ENCODE measurements at places on chromosomes 2 and 18.

GRCh38 chr2:24783641-24784040 lies 9.6 kb downstream of the PTRHD1 start:
- no peak for DNase-seq

GRCh38 chr2:157442191-157442590 lies 1.7 kb downstream of the CYTIP start:
- DNase-seq: no peak

DNA sequence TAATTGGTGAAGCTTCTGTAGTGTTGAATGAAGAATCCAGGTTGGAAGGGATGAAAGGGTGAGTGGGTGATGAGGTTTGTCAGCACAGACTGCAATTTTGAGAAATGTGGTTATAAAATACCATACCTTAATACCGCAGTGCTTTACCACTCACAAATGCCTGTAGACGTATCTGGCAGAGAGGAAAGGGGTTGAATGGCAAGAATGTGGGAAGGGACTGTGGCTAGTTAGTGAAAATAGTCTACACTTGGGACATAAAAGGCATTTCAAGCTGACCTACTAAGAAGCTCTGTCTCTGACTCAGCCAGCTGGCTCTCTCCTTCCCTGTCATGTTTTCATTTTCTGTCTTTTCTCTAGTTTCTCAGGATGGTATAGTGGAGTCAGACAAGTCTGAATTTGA lies 25.1 kb downstream of the CDK15 start:
- DNase-seq: no peak

DNA sequence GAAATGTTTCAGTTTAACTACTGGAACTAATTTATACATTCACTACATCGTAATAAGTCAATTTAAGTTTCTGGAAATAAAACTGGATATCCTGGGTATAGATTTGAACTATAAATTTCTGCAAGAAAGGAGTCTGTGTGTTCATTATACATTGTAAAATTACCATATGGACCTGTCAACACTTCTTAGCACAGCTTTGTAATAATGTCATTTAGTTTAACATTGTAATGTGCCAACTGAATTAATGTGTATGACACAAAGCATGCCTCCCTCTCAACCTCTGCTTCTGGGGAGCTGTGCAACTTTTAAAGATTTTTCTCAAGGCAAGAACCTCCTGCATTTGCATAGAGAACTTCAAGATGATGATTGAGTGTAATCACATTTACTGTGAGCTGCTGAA lies 213.7 kb upstream of the GALNT5 start:
- no peak for DNase-seq

- DNase-seq: peak; percentile 84
These were observed 24.5 kb upstream of the LCLAT1 start for GRCh38 chr2:30422444-30423040.

- DNase-seq: no peak
These were observed 236.8 kb downstream of the DYSF start for GRCh38 chr2:71689968-71690834.

- no peak for DNase-seq
These were observed 34.3 kb upstream of the PIEZO2 start for GRCh38 chr18:11183637-11184036.

DNA sequence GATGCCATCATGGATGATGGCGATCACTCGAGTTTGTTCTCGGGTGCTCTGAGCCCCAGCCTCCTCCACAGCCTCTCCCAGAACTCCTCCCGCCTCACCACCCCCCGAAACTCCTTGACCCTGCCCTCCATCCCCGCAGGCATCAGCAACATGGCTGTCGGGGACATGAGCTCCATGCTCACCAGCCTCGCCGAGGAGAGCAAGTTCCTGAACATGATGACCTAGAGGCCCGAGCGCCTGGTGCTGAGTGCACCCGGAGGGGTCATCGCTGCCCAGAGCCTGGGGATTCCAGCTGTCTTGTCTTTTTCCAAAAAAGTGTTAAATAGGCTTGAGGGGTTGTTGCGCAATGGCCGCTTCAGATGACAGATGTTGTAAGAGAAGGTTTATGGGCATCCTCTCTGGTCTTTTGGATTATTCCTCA lies 254.8 kb downstream of the GLI2 start:
- DNase-seq: no peak

DNA sequence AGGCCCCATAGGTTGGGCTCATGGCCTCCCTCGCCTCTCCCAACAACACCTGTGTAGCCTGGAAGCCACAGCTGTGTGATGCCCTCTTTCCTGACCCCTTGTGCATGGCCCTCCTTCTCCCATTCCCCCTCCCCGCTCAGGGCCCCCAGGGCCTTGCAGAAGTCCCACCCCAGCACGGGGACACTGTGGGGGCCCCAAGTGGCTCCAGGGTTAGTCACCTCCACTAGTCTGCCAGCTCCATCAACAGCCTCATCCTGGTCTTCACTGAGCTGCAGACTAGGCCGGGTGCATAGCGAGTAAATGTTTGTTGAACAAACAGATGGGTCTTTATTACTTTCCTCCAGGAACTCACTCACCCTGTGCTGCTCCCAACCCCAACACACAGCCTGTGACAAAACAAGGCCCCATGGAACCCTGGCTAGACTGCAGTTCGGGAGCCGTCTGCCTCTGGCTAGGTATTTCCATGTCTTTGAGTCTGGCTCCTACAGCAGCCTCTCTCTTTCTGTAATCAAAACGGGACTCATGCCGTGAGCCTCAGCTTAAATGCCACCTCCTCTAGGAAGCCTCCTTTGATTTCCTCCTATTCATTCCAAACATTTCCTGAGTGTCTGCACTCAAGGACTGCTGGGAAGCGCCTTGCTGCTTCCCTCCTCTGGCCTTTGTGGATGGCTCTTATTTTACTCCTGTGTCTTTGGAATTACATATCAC lies 109.9 kb upstream of the ID2 start:
- no peak for DNase-seq

- peak; percentile 95 for DNase-seq
These were observed 14.1 kb upstream of the MEX3C start for GRCh38 chr18:51211552-51211951.

- peak; percentile 72 for DNase-seq
These were observed 2.5 kb downstream of the RTN4 start for GRCh38 chr2:55047677-55048299.

DNA sequence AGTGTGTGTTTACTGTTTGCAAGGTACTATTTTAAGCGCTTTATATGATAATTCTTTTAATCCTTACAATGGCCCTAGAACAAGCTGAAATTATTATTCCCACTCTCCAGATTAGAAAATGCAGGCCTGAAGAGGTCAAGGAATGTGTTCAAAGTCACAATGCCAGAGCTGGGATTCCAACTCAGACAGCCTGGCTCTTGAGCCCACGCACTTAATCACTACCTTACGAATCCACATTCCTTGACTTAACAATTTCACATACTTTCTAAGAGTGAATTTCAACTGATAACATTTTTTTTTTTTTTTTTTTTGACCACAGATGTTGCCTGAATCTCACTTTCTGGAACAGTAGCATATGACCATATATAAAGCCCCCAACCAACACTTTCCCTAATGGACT lies 400.3 kb downstream of the NCKAP5 start:
- DNase-seq: no peak

DNA sequence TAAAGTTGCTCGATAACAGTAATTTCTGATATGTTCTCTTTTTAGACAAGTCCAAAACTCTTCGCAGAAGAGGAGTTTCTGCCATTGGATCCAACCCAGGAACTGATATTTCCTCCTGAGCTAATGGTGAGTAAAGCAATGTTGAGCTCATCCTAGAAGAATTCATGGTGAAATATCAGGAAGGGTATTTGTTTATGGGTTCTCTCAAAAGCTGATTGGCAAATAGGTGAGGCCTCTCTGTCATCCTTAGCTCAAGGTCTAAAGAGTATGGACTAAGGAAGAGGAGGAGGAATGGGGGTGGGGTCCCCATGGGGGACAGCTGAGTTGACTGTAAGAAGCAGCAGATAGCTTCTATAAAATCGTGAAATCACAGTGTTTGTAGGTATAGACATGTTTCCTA lies 18.2 kb downstream of the AOX1 start:
- no peak for DNase-seq

DNA sequence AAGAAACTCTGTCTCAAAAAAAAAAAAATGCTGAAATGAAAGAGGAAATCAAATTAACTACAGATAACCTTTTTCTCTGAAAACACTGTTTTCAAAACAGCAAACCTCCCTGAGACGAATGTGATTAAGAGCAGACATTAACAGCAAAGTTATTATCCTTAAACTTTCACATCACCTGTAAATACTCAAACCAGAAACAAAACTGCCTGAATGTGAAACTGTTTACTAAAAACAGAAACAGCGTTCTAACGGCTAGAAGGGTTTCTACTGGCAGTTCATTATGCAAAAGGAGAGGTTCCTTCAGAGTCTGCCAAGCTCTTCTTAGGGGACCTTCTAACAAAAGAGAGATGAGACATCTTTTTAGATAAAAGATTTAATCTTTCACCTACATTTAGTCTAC lies 45.9 kb downstream of the PNO1 start:
- no peak for DNase-seq

DNA sequence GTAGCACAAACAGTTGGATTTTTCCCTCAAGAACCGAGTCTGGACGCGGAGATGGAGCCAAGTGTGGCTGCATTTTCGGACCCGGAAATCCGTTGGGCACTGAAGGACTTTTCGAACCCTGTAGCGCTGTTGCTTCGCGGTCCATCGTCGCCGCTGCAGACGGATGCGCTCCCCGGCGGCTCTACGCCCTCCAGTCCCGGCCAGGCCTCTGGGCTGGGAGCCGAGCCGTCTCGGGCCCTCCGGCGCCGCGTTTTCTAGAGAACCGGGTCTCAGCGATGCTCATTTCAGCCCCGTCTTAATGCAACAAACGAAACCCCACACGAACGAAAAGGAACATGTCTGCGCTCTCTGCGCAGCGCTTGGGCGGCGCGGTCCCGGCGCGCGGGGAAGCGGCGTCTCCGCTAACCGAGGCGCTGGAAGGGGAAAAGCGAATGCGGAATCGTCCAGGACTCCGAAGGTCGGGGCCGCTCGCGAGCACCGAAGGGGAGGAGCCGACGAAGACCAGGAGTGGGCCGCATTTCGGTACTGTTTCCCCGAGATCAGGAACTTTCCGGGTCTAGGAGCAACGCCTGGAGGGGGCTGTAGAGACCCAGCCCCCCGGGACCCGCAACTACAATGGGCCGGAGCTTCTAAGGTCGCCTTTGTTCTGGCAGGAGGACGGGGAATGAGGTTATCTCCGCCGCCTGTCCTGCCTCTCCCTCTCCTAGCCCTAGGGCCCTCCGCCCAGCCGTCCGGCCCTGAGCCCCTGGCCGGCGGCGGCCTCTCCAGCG lies 3.2 kb downstream of the EMX1 start:
- DNase-seq: peak; percentile 59

GRCh38 chr2:68548396-68548795 lies 81.0 kb downstream of the APLF start:
- no peak for DNase-seq

DNA sequence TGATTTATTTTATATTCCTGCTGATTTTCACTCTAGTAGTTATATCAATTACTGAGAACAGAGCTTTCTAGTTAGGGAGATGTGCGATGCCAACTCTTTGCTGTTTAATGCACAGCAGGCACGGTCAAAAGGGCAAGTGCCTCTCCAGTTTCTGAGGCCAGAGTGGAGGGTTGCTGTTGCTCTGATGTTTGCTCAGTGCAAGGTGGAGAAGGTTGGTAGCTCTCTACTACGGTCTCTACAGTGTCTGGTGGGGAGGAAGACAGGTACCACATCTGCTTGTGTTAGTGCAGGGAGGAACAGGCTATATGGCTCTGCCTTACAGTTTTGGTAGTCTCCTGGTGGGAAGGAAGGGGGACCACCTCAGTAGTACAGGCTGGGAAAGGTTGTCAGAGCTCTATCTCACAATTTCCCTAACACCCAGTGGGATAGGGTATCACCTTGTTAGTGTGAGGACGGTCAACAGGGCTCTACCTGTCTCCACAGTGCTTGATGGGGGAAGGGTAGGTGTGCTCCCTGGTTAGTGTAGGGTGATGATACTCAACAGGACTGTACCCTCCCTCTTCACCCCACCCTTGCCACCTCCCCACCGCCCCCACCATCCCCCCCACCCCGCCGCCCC lies 85.9 kb downstream of the FANCL start:
- DNase-seq: no peak

- DNase-seq: no peak
These were observed 191.7 kb upstream of the HAAO start for GRCh38 chr2:42984081-42984480.

DNA sequence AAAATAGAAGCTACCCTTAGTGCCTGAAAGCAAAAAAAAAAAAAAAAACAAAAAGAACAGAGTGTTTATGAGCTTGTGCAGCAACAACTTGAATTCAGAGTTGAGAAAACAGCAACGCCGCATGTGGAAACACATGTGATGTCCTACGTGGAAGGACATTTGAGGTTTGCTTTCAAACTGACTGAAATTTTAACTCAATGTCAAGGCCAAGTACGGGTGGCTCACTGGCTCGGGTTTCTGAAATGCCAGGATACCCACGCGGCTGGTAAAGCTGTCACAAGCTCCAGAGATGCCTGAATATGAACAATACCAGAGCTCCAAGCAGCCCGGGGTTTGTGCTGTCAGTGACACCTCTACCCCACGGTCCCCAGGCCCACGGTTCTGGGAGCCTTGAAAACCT lies 72.2 kb upstream of the THOC1 start:
- DNase-seq: no peak

GRCh38 chr2:226185616-226186211 lies 613.9 kb downstream of the IRS1 start:
- DNase-seq: peak; percentile 27

GRCh38 chr2:42849311-42849710 lies 56.9 kb upstream of the HAAO start:
- no peak for DNase-seq

GRCh38 chr2:214730800-214731407 lies 78.6 kb downstream of the BARD1 start:
- no peak for DNase-seq

DNA sequence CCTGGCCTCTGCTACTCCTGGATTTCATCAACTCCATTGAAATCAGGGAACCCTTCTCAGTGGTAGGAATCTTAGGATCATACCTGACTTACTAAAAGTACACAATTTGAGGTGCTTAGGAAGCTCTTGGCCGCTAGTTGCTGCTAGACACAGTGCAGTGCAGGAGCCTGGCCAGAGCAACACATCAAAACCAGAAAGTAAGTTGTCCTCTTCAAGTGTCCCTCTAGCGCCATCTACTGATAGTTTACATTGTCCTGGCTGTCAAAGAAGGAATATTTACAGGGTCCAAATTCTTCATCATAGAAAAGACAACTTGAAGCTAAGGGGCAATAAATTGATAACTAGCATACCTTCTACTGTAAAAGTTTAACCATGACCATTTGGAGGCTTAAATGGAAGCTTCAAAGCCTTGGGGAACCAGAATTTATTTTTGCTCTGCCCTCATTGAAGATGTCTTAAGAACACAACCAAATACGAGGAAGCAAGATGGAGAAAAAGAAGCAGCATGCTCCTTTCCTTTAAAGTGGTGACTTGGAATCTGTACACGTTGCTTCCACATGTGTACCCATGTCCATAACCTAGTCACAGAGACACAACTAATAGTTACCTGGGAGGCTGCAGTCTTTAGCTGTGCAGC lies 889.1 kb upstream of the GCFC2 start:
- DNase-seq: peak; percentile 89

GRCh38 chr2:31362581-31362980 lies 52.0 kb downstream of the XDH start:
- DNase-seq: no peak

GRCh38 chr2:28356095-28356911 lies 36.4 kb upstream of the FOSL2 start:
- peak; percentile 97 for DNase-seq

- no peak for DNase-seq
These were observed 316.8 kb downstream of the AFF3 start for GRCh38 chr2:99825630-99826029.

GRCh38 chr2:165203689-165204559 lies at the start of gene SCN3A:
SCN3A (minus strand) TSS chr2:165204050; CDS start chr2:165176394, 27,656 bp downstream.
- peak; percentile 70 for DNase-seq

All from hematopoietic multipotent progenitor cell treated with erythropoietin and hydrocortisone succinate and interleukin-3 and kit ligand, for 4 days (in vitro differentiated cells).